Activated CD8-positive, alpha-beta memory T cell treated with anti-CD3 and anti-CD28 coated beads for 4 hours (primary cell): ENCODE measurements at places on chromosomes 12 and 14.

- DNase-seq: no peak
These were observed 13.2 kb downstream of the ZNF219 start for GRCh38 chr14:21084998-21085853.

GRCh38 chr12:44224399-44225148 is 388.7 kb downstream of the TMEM117 start:
- DNase-seq: no peak

DNA sequence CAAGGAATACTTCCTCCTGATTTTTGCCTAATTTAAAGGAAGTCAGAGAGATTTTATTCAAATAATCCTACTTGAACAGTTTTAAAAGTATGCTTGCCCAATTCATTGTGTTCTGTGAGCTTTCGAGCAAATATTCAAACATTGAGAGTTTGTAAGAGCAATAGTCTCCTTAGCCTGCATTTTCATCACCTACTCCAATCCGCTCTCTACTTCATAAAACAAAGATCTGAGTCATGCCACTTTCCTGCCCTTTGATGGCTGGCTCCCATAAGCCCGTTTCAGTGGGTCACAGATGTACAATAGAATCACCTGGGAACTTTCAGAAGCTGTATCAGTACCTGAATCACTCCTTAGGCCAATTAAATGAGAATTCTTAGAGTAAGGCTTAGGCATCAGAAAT is 319.2 kb downstream of the PDZRN4 start:
- DNase-seq: no peak

DNA sequence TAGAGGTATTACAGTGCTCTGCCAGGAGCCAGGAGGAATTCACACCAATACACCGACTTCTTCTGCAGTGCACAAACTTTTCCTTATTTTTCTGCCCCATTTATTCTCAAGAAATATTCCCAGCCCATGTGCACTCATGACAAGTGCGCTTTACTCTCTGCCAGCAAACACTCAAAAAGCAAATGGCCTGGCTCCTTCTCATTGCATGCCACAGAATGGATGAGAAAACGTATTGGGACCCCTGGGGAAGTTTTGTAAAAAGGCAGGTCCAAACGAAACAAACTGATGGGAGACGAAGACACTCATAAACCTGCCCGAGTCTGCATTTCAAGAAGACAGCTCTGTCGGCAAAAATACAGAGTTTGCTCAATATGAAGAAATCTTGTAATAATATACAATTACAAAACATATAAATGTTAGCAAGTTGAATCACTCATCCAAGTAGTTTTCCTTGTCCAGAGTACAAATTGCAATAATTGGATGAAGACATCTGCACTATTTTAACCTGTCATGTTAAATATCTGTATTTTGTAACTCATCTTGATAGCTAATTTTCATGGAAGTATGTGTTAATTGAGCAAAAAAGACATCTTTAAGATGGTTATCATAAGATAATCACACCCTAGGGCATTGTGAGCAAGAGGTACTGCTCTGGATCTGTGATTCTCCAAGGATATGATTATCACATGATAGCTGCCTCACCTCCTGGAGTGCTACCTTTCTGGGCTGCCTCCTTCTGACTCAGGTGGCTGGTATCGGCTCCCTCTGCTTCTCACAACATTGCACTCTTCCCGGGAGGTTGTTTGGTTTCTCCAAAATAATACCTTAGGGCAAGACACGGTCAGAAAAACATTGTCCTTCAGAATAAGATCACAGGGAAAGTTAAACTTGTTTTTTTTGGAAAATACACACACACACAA is 260.8 kb upstream of the G2E3 start:
- no peak for DNase-seq

- DNase-seq: no peak
These were observed 467.4 kb downstream of the TMEM121 start for GRCh38 chr14:105993814-105994213.

- DNase-seq: no peak
These were observed 432.6 kb downstream of the LRIG3 start for GRCh38 chr12:58487678-58488161.

DNA sequence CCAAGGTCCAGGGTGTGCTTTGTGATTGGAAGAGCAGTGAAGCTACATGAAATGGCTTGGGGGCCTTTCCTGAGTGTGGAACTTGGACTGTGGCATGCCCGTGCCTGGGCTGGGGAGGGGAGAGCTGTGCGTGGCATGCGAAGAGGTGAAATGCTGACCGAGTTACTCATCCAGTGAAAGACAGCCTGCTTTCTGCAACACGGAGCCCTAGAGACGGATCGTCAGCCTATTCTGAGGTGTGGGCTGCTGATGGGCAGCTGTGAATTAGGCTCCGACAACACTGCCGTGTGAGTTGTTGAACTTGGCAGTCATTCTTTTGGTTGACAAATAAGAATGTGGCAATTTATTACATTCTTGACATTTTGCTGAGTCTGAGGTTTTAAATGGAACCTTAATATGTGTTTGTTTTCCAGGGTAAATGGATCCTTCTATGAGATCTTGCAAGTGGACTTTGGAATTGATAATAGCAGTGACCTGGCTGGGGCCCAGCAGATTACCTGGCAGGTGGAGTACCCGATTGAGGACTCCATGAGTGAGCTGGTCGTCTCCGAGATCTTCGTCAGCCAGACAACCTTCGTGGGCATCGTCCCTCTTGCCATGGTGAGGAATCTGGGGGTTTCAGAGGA is 453.9 kb downstream of the AACS start:
- no peak for DNase-seq

DNA sequence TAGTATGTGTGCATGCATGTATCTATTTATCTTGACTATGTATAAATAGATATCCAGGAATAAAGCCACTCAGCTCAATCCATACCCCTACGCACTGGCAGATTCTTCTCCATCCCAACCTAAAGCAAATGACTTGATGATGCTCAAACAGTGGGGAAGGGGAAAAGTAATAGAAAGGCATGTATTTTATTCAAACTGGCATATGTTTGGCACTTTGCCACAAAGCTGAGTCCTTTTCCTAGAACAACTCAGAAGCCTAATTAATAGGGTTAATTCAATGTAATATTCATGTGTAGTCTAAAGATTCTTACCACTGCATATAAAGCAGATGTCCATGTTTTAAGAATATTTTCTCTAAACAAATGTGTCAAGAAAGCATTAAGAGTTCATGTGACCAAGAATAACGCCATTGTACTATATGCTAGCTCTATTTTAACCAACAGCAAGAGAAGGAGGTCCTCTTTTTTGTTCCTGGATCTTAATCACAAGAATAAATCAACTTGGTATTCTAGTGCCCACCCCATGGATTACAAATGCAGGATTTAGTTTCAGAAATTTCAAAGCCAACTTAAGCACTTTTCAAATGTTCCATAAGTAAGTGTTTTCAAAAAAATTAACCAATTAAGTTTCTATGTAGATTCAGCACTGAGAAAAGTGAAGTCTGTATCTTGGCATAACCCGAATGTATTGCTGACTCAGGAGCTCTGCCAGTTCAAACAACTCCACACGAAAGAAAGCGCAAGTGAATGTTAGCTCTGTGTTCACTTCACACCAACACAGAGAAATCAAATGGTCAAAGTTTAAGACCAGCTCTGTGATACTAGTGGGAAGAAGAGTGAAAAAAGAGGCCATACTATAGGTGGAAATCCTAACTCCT is 233.6 kb downstream of the MED13L start:
- DNase-seq: no peak

DNA sequence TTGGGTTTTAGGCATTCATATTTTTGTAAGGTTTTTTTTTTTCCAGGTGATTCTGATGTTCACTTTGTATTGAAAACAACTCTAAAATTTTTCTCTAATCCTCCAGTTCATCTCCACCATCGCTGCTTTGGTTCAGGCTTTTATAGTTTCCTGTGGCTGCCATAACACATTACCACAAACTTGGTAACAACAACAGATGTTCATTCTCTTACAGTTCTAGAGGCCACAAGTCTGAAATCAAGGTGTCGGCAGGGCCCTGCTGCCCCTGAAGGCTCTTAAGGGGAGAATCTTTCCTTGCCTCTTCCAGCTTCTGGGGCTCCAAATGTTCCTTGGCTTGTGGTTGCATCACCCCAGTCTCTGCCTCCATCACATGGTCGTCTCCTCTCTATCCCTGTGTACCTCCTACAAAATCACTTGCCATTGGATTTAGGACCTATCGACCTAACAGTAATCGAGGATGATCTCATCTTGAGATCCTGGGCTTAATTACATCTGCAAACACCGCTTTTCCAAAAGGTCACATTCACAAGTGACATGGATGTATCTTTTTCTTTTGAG is 55.2 kb downstream of the PELI2 start:
- DNase-seq: no peak

- no peak for DNase-seq
These were observed at the start of gene NRXN3 for GRCh38 chr14:78170203-78170602. Gene NRXN3 (plus strand): TSS chr14:78170373. CDS start chr14:78243094, 72,721 bp downstream.

DNA sequence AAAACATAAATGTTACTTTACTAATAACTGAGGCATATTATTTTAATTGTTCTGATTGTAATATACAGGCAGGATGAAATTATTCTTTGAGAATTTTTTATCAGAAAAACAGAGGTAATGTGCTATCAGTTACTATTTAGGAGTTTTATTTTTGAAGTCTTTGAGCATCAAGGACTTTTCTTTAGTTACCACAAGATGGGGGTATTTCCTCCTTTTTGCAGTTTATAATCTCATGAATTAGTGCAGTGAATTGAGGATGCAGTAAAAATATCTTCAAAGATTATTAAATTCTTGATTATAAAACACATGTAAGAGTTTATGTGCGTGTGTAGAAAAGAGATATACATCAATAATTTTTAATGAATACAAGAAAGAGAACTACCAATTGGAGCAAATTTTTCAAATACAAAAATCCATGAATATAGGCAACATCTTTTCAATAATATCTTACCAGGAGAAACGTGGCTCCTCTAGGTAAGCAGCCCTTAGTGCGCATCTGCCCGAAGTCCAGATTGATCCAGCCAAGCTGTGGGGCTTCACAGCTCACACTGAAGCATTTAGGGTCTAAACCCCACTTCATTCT is 71.6 kb downstream of the ERGIC2 start:
- DNase-seq: no peak

DNA sequence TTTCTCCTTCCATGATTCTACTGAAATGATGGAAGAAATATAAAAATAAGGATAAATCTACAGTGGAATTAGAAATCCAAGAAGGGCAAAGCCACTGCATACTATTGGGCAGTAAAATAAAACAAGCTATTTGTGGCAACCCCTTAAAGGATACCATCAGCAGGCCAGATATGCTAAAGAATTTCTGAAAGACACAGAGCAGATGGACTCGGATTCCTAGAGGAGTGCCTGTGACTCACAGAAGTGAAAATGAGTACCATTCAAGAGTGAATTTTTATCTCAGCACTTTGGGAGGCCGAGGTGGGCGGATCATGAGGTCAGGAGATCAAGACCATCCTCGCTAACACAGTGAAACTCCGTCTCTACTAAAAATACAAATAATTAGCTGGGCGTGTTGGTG is 318.1 kb downstream of the LRIG3 start:
- no peak for DNase-seq

DNA sequence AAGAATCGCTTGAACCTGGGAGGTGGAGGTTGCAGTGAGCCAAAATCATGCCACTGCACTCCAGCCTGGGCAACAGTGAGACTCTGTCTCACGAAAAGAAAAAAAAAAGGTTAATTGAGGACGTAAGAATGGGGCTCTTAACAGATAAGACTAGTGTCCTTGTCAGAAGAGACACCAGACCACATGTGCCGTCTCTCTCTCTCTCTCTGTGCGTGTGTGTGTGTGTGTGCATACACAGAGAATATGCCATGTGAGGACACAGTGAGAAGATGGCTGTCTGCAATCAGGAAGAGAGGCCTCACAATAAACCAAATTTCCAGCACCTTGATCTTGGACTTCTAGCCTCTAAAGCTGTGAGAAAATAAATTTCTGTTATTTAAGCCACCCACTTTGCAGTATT is 11.7 kb upstream of the ERC1 start:
- DNase-seq: no peak

DNA sequence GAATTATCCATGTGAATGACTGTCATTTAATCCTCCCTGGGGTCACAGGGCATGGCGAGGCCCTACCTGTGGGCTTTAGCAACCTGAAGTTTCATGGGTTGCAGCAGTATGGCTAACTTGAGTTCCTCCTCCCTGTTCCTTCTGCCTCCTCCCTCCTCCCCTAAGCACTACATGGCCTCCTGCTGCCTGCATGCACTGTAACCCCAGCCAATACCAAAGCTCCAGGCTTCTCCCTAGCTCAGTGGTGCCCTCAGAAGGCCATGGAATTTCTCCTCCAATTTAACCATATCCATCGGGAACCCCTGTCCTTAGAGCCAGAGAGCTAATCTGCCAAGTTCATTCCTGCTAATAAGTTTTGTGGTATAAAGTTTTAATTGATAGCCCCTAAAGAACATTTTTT is 95.1 kb downstream of the NT5DC3 start:
- no peak for DNase-seq

GRCh38 chr12:130127532-130127911 is 34.7 kb upstream of the FZD10 start:
- DNase-seq: no peak

DNA sequence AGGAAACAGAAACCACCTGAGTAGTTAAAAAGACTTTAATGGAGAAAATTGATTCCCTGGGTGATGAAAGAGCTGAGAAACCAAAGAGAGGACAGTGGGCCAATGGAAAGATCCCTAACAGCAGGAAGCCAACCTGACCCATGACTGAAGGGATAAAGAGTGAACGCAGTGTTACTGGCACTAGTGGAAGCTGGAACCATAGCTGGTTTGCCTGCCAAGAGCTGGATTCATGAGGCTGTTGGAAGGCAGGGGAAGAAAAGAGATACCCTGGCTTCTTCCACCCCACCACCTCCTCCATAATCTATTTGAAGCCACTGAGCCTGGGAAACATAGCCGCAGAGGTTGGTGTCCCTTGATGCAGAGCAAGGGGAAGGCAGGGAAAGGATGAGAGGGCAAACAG is 125.5 kb upstream of the PRKD1 start:
- DNase-seq: no peak

DNA sequence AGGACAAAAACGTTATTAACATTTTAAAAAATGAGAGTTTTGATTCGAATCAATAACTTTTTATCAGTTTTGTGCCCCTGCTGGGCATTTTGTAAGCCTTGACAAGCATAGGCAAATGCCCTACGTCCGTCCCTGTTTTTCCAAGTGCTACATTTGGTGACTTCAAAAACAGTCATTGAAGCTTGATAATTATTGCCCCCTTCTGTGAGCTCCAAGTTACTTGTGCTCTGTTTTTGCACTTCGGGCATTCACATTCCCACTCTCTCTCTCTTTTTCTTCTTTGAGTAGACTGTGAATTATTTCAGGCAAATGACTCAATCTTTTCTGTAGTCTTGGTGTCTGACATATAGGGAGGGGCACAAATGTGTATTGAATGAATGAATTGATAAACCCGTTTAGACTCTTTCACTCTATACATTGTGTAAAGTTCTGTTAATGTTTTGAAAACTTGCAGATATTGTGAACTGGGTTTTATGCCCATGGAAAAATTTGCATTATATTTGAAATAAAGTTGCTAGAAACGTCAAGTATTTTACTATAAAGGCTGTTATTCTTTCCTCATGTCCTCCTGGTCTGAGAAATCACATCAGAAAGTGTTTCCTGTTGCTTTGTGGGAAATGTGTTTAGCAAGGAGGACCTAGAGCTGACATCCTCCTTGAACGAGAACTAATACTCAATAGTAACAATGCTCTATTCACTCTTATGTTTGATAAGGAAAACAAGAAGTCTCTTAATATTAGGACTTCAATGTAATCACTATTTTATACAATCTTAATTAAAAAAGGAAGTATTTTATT is 1.4 kb downstream of the APAF1 start:
- DNase-seq: no peak

GRCh38 chr12:15873556-15873955 is 8.6 kb upstream of the STRAP start:
- no peak for DNase-seq
